ENCODE measurements at places on chromosomes 5 and 9. TPM values are rescaled to one million over a fixed set of nuclear protein-coding genes. Genes with fewer than 3 reads are reported as not detected.

Gene TPD52L3
- total RNA-seq, result not detected

- DNase-seq, result no peak
Measured at GRCh38 chr9:81814401-81814793, 113.8 kb upstream of the SPATA31D4 start.

GRCh38 chr5:172697123-172698121 lies 56.4 kb downstream of the NEURL1B start:
- DNase-seq, result peak; percentile 67

GRCh38 chr5:121273833-121274433 lies 577.7 kb upstream of the FTMT start:
- DNase-seq, result no peak

DNA sequence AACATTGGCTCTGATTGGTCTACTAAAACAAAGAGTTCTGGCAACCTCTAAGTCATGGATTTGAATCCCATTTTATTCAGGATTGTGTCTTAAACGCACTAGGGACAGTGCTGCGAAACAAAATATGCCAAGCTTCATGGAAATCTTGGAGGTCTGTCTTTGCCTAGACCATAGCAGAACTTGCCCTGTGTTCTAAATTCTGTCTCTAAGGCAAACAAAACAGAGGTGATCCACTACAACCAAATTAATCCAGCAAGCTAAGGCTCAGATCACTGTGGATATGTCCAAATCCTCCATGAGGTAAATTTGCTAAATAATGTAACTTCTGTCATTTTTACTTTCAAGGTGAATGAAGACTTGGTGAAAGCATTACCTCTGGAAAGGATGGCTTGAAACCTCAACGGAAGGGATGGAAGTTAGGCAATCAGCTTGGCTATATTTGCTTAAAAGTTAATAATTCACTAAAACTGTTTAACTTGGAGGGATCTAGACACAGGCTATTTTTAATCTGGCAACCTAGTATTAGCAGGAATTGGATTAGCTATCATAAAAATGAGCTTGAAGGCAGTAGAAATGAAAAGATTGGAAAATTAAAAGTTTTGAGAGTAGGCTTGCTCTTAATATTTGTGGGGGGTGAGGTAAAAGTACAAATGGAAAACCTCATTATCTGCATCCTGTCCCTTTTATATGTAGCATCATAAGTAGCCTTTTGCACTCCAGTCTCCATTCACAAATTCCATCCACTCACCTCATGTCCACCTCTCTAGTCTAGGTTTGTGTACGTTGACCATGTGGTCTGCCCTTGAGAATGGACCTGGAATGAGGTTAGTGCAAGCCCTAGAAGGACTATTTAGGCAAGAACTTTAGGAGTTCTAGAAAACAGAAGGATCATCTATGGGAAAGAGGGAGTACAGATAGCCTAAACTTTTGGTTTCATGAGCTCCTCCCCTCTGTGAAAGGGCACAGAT lies 176.2 kb downstream of the SMC2 start:
- DNase-seq, result no peak

GRCh38 chr5:55410845-55411244 lies 103.1 kb downstream of the MTREX start:
- no peak for DNase-seq

DNA sequence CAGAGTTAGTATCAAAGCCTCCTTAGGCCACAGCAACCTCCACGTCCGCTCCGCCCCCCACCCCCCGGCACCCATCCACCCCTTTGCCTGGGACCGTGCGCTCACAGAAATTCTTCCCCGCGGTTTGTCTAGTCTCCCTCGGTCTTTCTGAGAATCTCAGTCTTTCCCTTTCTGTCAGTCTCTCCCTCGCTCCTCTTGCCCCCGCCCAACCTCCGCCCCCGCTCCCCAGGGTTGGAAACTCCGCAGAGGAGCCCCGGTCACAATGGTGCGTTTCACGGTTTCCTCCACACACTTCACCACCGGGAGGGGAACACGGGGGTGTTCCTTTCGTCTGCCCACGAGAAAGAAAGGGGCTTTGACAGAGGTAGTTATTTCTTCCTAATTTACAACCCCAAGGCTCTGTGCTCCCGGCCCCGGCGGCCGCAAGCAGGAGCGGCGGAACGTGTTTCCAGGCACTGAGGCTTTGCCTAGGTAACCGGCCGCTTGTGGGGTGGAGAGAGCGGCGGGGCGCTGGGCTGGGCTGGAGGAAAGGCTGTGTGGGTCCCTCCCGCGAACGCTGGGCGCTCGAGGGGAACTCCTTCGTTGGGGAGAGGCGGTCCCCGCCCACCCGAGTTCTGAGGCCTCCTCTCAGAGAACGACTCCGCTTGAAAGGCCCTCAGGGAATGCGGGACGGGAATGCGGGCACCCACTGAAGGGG lies 2.1 kb downstream of the NR4A3 start:
- DNase-seq, result peak; percentile 60

DNA sequence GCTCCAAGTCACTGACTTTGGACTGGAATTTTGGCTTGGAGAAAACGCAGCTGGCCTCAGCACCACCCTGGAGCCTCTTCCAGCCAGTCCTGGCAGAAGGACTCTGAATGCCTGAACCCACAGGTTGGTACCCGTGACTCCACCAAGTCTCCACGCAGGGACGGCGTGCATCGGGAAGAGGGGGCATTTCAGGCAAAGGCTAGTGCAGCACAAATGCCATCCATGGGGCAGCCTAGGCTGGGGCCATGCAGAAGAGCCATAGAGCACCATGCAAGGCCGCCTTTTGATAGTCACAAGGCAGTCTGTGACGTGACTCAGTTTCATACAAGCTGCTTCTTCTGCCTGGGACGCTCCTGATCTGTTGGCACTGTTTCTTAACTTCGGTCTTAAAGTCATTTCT lies 28.0 kb downstream of the GDNF start:
- no peak for DNase-seq
